RPMI7951 (cell line): ENCODE measurements at places on chromosomes 7 and 10. TPM values are rescaled to one million over a fixed set of nuclear protein-coding genes. Genes with fewer than 3 reads are reported as not detected.

PCGF5 gene
- total RNA-seq, result 29.5 and 31.8 TPM in 2 replicates

DDC gene
- total RNA-seq, result 0.39 TPM in 1 of 2 replicates, not detected in the other

MNX1 gene
- total RNA-seq, result 1.8 and 2.0 TPM in 2 replicates

UNC5B gene
- 19.3 and 25.3 TPM in 2 replicates for total RNA-seq

ZNF92 gene
- 10.7 and 14.7 TPM in 2 replicates for total RNA-seq

TMEM130 gene
- total RNA-seq, result 0.12 and 0.29 TPM in 2 replicates

BET1 gene
- 60.7 and 61.6 TPM in 2 replicates for total RNA-seq

ELFN1 gene
- total RNA-seq, result 0.39 and 0.48 TPM in 2 replicates

TAC1 gene
- total RNA-seq, result 20.4 and 26.2 TPM in 2 replicates

AGBL3 gene
- 0.98 and 3.5 TPM in 2 replicates for total RNA-seq

CTAGE6 gene
- 0.12 TPM in 1 of 2 replicates, not detected in the other for total RNA-seq

EIF4H gene
- 190 and 239 TPM in 2 replicates for total RNA-seq

PKD1L1 gene
- 0.10 and 0.12 TPM in 2 replicates for total RNA-seq

NIPSNAP2 gene
- total RNA-seq, result 66.2 and 76.7 TPM in 2 replicates

BICC1 gene
- 28.3 and 37.6 TPM in 2 replicates for total RNA-seq

OR2A7 gene
- 0.24 TPM in 1 of 2 replicates, not detected in the other for total RNA-seq

HOXA5 gene
- 4.7 and 5.6 TPM in 2 replicates for total RNA-seq

CFAP70 gene
- total RNA-seq, result 0.12 TPM in 1 of 2 replicates, not detected in the other

NPFFR1 gene
- not detected in 2 replicates for total RNA-seq

ZNF425 gene
- total RNA-seq, result 0.48 and 1.3 TPM in 2 replicates

GNAI1 gene
- 2.8 and 5.0 TPM in 2 replicates for total RNA-seq

RSPH10B2 gene
- 0.10 TPM in 1 of 2 replicates, not detected in the other for total RNA-seq
